ENCODE measurements at places on chromosomes 6 and 20. TPM values are rescaled to one million over a fixed set of nuclear protein-coding genes. Genes with fewer than 3 reads are reported as not detected.

Gene BLCAP
- polyA plus RNA-seq = 106 TPM

Gene RIMS1
- not detected for polyA plus RNA-seq

GRCh38 chr6:13523826-13524622 lies 36.6 kb upstream of the GFOD1 start:
- no peak for DNase-seq

DNA sequence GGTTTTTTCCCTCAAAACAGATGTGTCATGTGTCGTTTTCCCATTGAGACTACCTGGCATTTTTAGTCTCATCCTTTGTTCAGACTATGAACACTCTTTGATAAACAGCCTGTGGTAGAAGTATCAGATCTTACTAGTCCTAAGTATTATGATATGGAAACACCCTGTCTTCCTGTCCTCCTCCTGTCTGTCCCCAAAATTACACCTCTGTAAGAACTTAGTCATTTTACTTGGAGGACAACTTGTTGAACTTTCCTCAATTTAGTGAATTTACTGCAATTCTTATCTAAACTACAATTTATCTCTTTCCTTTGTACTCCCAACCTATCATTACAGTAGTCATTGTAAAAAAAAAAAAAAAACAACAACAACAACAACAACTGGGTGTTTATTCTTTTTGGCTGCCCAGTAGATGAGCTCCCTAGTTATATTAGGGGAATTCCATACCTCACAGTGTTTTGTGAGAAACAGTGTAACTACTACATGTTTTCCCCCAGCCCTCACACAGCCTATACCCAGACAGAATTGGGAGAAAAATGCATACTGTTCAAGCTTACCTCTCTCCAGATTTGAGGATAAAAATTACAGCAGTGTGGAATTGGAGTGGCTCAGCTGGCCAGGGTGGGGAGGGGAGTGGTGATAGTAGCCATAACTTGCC lies 18.5 kb upstream of the ERVFRD-1 start:
- no peak for DNase-seq

- no peak for DNase-seq
Measured at GRCh38 chr6:36730424-36731380, 33.1 kb downstream of the RAB44 start.

DNA sequence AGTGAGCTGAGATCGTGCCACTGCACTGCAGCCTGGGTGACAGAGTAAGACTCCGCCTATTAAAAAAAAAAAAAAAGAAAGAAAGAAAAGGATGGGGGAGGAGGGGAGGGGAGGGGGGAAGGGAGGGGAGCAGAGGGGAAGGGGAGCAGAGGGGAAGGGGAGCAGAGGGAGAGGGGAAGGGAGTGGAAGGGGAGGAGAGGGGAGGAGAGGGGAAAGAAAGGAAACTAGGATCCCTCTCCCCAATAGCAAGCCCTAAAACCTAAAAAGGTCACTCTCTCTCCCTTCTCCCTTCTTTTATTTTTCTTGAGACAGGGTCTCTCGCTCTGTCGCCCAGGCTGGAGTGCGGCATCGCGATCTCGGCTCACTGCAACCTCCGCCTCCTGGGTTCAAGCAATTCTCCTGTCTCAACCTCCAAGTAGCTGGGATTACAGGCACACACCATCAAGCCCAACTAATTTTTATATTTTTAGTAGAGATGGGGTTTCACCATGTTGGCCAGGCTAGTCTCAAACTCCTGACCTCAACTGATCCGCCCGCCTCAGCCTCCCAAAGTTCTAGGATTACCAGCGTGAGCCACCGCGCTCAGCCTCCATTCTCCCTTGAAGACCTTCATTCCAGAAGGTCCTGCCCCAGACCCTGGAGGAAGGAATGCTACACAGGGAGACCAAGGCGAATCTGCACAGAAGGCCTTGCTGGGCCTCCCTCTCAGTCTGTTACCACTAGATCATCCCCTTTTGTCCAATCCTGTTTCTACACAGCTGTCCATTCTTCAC lies 45.8 kb upstream of the PIM1 start:
- no peak for DNase-seq

- DNase-seq = no peak
Measured at GRCh38 chr6:136737871-136738691, 54.2 kb downstream of the MAP3K5 start.

Gene GSTA2
- 133 TPM for polyA plus RNA-seq

- no peak for DNase-seq
Measured at GRCh38 chr6:152575621-152576150, 61.5 kb downstream of the SYNE1 start.
